ENCODE measurements at places on chromosomes 7 and 10.

GRCh38 chr7:12028508-12028907 lies 182.6 kb upstream of the TMEM106B start:
- no peak for DNase-seq

DNA sequence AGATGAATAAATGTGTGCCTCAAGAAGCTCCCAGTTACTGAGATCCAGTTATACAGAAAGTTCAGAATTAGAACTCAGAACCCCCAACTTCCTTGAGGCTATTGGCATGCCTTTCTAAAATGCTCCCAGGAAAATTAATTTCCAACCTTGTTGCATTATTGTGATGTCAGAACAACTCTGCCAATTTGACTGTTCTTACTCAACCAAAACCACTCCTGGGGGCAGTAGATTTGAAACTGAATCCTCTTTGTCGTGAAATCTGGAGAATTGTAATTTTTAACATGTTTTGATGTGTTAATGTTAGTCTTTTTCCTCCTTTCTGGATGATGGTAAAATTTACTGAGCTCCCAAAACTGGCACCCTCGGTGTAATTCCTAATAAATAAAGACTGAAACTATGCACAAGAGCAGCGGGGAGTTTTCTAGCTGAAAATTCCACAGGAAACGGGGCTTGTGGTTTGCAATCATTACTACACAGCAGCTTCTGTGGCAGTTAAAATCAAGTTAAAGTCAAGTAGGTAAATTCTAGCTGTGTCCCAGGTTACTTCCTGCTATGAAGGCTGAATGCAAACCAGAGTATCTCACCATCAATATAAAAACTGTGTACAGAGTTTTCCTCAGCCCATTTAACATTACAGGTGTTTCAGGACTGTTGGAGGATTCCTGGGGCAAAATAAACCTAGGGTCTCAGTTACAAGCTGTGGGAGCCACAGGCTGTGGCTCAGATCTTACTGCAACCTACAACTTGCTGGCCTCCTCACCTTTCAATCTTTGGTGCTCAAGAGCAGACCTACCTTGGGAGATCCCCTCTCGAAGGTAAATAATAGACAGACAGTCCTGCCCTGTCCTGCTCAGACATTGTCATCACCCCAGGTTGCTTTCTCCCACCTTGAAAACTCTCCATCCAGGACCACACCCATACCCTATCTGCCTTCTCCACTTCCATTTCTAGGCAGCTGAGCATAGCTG lies 156.3 kb upstream of the KMT2E start:
- DNase-seq = no peak

- DNase-seq = no peak
These were observed 43.3 kb downstream of the PAPSS2 start for GRCh38 chr10:87702973-87703294.

GRCh38 chr10:75083972-75084833 lies 27.3 kb upstream of the SAMD8 start:
- DNase-seq = no peak
